ENCODE measurements at places on chromosomes 2 and 18.

DNA sequence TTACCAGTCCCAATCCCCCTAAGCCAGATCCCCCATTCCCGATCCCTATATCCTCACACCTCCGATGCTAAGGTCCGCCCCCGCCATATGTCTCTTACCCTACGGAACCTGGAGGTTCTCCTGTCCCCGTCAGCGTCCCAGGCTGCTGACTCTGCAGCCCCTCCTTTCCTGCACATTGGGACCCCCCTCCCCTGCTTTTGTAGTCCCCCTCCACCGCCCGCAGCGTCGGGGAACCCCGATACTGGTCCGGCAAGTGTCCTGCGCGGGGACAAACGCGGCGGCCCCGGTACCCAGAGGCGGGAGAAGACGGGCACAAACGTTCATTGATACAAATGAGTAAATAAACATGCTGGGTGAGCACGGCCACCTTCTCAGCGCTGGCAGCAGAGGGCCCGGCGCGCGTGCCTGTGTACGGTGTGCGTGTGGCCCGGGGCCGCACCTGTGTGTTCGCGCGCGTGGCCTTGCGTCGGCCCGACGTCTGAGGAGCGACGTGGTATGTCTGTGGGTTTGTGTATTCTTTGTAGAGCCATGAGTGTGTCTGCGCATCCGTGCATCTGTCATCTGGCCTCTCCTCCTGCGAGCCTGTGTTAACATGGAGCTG lies 2.0 kb upstream of the CYP26B1 start:
- peaks cover 30% of the 10 kb centered on the region for H3K4me1 ChIP-seq
- H3K27me3 ChIP-seq: peaks cover 45% of the 10 kb centered on the region
- no peak for DNase-seq
- H3K4me3 ChIP-seq: peak overlapping the region; percentile 42

DNA sequence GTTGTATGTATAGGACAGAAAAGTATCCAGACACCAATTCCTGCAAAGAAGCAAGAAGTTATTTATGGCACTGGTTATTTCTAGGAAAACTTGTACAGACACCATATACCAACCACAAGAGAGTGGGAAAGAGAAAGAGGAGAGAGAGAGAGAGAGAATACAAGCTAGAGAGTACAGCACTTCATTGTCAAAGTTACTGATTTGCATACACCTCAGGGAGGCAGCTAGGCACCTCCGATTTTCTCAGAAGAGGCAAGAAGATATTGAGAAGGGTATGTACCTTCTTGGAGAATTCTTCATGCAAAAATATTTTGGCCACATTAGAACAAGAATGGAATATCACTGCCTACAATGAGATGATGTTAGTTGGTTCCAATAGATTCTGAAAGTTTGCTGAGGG lies 333.9 kb upstream of the PIK3C3 start:
- H3K4me3 ChIP-seq: no peak overlapping the region
- no peak for DNase-seq
- H3K27ac ChIP-seq: no peak overlapping the region
- H3K36me3 ChIP-seq: no peaks in the 10 kb centered on the region
- H3K27me3 ChIP-seq: no peaks in the 10 kb centered on the region

- H3K36me3 ChIP-seq: no peaks in the 10 kb centered on the region
- no peaks in the 10 kb centered on the region for H3K4me1 ChIP-seq
- H3K4me3 ChIP-seq: no peak overlapping the region
- no peak overlapping the region for H3K27ac ChIP-seq
- DNase-seq: no peak
Measured at GRCh38 chr18:10418836-10419235, 35.6 kb upstream of the APCDD1 start.

- peak overlapping the region; percentile 62 for H3K27ac ChIP-seq
- no peaks in the 10 kb centered on the region for H3K27me3 ChIP-seq
- H3K4me3 ChIP-seq: peak overlapping the region; percentile 63
Measured at GRCh38 chr2:174247474-174248186, 702 bp downstream of the OLA1 start.

GRCh38 chr18:57819119-57819518 lies 16.0 kb upstream of the ATP8B1 start:
- no peaks in the 10 kb centered on the region for H3K4me1 ChIP-seq
- H3K4me3 ChIP-seq: no peak overlapping the region
- no peaks in the 10 kb centered on the region for H3K27me3 ChIP-seq
- no peak overlapping the region for H3K27ac ChIP-seq
- H3K36me3 ChIP-seq: no peaks in the 10 kb centered on the region

GRCh38 chr2:139477618-139478017 lies 697.4 kb upstream of the NXPH2 start:
- no peaks in the 10 kb centered on the region for H3K4me1 ChIP-seq
- DNase-seq: no peak
- no peaks in the 10 kb centered on the region for H3K36me3 ChIP-seq
- H3K27me3 ChIP-seq: no peaks in the 10 kb centered on the region
- H3K27ac ChIP-seq: no peak overlapping the region
- no peak overlapping the region for H3K4me3 ChIP-seq

GRCh38 chr18:78136986-78137385 lies 842.6 kb upstream of the SALL3 start:
- no peak overlapping the region for H3K27ac ChIP-seq
- DNase-seq: no peak
- H3K36me3 ChIP-seq: no peaks in the 10 kb centered on the region
- no peak overlapping the region for H3K4me3 ChIP-seq
- H3K4me1 ChIP-seq: no peaks in the 10 kb centered on the region

DNA sequence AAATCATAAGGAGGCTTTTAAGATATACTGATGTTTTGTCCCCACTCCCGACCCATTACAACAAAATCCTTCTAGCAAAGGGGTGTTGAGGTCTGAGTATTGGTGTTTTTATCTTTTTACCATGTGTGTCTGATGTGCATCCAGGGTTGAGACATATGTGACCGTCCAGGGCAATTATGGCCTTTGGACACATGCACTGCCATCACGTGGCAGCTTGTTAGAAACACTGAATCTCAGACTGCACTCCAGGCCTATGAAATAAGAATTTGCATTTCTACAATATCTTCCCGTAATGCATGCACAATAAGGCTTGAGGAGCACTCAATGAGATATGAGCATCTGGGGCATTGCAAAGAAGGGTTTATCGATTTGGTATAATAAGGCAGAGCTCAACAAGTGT lies 235.1 kb upstream of the ZNF804A start:
- H3K27me3 ChIP-seq: no peaks in the 10 kb centered on the region
- no peak for DNase-seq
- H3K4me1 ChIP-seq: no peaks in the 10 kb centered on the region
- no peak overlapping the region for H3K27ac ChIP-seq
- no peak overlapping the region for H3K4me3 ChIP-seq

- no peaks in the 10 kb centered on the region for H3K4me1 ChIP-seq
- H3K27ac ChIP-seq: no peak overlapping the region
- no peaks in the 10 kb centered on the region for H3K36me3 ChIP-seq
- no peaks in the 10 kb centered on the region for H3K27me3 ChIP-seq
- DNase-seq: no peak
Measured at GRCh38 chr2:144504218-144504641, 15.7 kb downstream of the ZEB2 start.

- H3K4me3 ChIP-seq: no peak overlapping the region
- peaks cover 40% of the 10 kb centered on the region for H3K36me3 ChIP-seq
- peak; percentile 13 for DNase-seq
Measured at GRCh38 chr2:7037340-7038333, 120.4 kb downstream of the RNF144A start.

- H3K27ac ChIP-seq: no peak overlapping the region
- H3K36me3 ChIP-seq: peaks cover 4% of the 10 kb centered on the region
- H3K27me3 ChIP-seq: no peaks in the 10 kb centered on the region
Measured at GRCh38 chr2:241116606-241117560, 14.8 kb upstream of the MTERF4 start.

- DNase-seq: no peak
- H3K36me3 ChIP-seq: no peaks in the 10 kb centered on the region
- H3K4me1 ChIP-seq: no peaks in the 10 kb centered on the region
Measured at GRCh38 chr2:35538796-35539195, 816.8 kb upstream of the CRIM1 start.

GRCh38 chr2:1898461-1899395 lies 154.4 kb upstream of the PXDN start:
- H3K36me3 ChIP-seq: no peaks in the 10 kb centered on the region
- no peak for DNase-seq
- H3K4me3 ChIP-seq: no peak overlapping the region
- no peak overlapping the region for H3K27ac ChIP-seq
- H3K27me3 ChIP-seq: no peaks in the 10 kb centered on the region

DNA sequence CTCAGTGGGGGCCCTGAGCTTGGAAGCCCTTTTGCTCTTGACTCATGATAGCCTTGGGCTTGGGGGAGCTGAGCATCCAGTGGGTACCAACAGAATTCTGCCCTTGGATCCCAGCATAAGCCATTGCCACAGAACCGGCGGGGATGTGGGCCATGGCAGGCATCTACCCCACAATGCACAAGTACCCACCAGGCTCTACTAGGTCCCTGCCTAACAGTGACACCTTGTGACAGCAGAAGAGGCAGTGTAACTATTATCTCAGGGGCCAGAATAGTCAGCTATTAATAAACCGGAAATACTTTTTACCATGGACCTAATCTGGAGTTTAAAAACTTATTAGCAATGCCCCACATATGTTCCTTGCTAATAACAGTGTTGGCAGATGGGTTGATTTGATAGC lies 397.2 kb downstream of the TMEM182 start:
- no peaks in the 10 kb centered on the region for H3K27me3 ChIP-seq
- DNase-seq: no peak
- no peaks in the 10 kb centered on the region for H3K36me3 ChIP-seq
- H3K4me1 ChIP-seq: no peaks in the 10 kb centered on the region

DNA sequence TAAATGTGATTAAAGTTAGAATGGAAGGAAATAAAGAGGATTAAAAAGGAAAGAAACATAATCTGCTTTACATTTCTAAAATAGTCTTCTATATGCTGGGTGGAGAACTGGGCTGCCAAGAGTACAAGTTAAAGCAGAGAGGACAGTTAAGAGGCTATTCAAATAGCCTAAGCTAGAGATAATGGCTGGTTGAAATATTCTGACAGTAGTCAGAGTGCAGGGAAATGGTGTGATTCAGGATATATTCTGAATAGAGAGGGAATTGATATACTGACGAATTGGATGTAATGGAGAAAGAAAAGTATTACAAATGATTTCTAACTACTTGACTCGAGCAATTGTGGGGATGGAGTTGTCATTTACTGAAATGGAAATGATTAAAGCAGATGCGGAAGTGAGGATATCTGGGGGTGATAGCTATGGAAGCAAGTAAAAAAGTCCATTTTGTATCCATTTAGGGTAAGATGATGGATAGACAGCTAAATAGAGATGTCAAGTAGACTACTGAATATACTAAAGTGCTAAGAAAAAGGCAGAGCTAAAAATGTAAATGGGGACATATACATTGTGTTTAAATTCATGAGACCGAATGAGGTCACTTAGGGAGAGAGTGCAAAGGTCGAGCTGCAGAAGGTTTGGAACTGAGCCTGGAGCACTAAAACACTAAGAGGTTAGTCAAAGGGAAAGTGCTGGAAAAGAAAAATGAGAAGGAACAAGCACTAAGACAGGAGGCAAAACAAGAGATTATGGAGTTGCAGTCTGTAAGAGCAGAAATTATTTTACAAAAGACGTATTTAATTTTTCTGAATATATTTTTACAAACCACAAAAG lies 696.8 kb downstream of the LRRTM4 start:
- H3K36me3 ChIP-seq: no peaks in the 10 kb centered on the region
- DNase-seq: no peak
- H3K27me3 ChIP-seq: no peaks in the 10 kb centered on the region
- no peak overlapping the region for H3K4me3 ChIP-seq

GRCh38 chr2:3870222-3870621 lies 166.8 kb downstream of the DCDC2C start:
- DNase-seq: no peak
- no peak overlapping the region for H3K4me3 ChIP-seq
- no peak overlapping the region for H3K27ac ChIP-seq
- no peaks in the 10 kb centered on the region for H3K4me1 ChIP-seq
- H3K27me3 ChIP-seq: no peaks in the 10 kb centered on the region
- no peaks in the 10 kb centered on the region for H3K36me3 ChIP-seq

DNA sequence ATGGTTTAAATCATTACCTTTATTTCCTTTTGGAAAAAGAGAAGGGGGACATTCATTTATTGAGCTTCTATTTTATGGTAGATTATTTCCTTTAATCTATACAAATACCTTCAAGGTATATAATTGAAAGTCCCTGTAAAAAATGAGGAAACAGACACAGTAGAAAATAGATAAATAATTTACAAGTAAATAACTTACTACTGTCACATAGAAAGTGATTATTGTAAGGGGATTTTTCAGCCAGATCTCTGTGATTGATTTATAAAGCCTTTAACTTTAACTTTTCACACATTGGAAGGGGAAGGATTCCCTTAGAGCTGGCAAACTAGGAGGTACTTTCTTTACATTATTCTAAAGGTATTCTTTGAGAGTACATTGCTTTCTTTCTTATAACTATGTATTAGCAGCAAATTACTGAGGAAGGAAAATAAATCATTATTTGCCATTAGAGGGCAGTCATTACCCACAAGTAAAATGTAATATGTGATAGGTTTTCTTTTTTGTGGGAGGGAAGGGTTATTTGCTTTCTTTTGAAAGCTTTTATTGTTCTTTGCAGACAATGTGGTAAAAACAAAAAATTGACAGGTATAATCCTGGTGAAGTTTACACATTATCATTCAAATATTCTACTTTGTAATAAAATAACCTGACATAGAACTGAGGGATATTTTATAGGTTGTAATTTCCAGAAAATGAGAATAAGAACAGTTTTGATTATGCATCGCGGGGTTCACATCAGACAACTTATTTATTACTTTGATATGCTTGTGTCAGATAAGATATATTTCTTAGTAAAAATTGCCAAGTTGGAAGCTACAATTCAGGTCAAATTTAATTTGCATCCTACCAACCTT lies 24.8 kb upstream of the RPE start:
- H3K36me3 ChIP-seq: no peaks in the 10 kb centered on the region
- H3K27me3 ChIP-seq: no peaks in the 10 kb centered on the region
- H3K4me1 ChIP-seq: no peaks in the 10 kb centered on the region
- DNase-seq: no peak

GRCh38 chr18:11981543-11982366 lies 448 bp downstream of the IMPA2 start:
- H3K4me3 ChIP-seq: peak overlapping the region; percentile 71
- no peaks in the 10 kb centered on the region for H3K27me3 ChIP-seq
- peak overlapping the region; percentile 22 for H3K27ac ChIP-seq
- peaks cover 6% of the 10 kb centered on the region for H3K4me1 ChIP-seq

GRCh38 chr2:234953116-234954031 lies 1.6 kb downstream of the SH3BP4 start:
- no peaks in the 10 kb centered on the region for H3K36me3 ChIP-seq
- no peak overlapping the region for H3K4me3 ChIP-seq
- H3K4me1 ChIP-seq: peaks cover 10% of the 10 kb centered on the region
- H3K27me3 ChIP-seq: peaks cover 3% of the 10 kb centered on the region
- H3K27ac ChIP-seq: no peak overlapping the region
- DNase-seq: no peak

DNA sequence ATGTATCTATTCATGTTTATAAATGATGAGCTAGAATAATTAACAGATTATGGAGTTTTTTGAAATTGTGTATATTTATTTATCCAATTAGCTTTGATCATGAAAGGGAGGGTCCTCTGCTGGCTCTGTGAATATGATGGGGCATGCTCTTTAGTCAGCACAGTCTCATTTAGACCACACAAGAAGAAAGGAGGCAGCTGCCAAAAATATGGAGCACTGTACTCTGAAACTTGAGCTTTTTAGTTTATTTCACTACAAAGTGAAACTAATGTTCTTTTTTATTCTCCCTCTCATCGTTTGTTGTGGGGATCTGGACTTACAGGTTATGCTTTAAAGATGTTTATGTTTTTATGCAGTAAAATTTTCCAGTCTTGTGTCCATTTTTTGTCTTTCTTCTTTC lies 266.9 kb upstream of the GULP1 start:
- no peaks in the 10 kb centered on the region for H3K4me1 ChIP-seq
- H3K4me3 ChIP-seq: no peak overlapping the region
- H3K36me3 ChIP-seq: no peaks in the 10 kb centered on the region
- H3K27me3 ChIP-seq: no peaks in the 10 kb centered on the region

- H3K27me3 ChIP-seq: no peaks in the 10 kb centered on the region
- DNase-seq: no peak
- H3K4me3 ChIP-seq: no peak overlapping the region
- no peak overlapping the region for H3K27ac ChIP-seq
Measured at GRCh38 chr2:226995625-226996041, 159.8 kb downstream of the RHBDD1 start.

All from effector memory CD4-positive, alpha-beta T cell (primary cell).